ENCODE measurements at places on chromosomes 2 and 18.
A peak's percentile ranks its signal among the peaks of the same experiment; 100 is the strongest.

- no peak for DNase-seq
Observed at GRCh38 chr2:137123226-137123625, 357.9 kb downstream of the THSD7B start.

DNA sequence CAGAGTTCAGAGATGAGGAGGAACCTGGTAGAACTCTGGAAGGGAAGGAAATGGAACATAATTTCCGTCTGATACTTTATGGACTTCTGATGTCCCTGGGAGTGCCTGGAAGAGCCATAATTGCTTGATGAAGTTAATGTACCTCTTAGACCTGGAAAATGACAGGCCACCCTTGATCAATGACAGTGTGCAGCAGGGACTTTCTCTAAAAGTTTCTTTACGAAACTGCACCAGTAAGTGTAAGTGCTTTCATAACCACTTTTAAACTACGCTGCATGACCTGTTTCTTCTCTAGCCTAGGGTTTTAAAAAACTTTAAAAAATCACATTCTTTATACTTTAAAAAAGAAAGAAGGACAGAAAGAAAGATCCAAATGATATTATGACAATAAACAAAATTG, 164.5 kb downstream of the LPIN1 start:
- no peak for DNase-seq

DNA sequence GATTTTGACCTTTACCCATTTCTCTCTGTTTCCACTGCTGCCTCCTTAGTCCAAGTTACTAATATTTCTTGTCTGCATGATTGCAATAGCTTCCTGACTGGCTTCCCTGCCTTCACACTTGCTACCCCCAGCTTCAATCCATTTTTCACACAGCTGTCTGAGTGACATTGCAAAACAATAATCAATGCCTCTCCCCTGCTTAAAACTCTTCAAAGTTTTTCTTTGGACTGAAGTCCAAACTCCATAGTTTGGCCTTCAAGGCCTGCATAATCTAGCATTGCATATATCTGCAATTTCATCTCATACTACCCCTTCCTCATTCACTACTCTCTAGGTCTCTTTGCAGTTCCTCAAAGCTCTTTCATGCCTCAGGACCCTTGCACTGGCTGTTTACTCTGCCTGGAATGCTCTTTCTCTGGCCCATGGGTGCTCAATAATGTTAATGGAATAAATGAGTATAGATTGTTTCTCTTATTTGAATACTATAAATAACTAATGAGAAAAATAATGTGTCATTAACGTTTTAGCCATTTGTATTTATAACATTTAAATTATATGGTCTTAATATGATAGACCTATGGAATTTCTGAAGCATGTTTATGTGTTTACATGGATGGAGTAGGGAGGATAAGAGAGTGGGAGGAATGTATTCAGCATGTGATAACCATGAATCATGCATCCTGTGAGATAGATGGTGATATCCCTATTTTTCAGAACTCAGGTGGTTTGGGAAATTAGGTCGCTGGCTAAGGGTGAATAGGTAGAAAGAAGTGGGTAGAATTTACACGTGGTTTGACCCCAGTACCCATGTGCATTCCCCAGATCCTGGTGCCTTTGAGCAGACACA, 5.7 kb upstream of the TMEM178A start:
- no peak for DNase-seq

- DNase-seq: peak; percentile 67
Observed at GRCh38 chr2:11753886-11754699, 7.7 kb downstream of the LPIN1 start.

DNA sequence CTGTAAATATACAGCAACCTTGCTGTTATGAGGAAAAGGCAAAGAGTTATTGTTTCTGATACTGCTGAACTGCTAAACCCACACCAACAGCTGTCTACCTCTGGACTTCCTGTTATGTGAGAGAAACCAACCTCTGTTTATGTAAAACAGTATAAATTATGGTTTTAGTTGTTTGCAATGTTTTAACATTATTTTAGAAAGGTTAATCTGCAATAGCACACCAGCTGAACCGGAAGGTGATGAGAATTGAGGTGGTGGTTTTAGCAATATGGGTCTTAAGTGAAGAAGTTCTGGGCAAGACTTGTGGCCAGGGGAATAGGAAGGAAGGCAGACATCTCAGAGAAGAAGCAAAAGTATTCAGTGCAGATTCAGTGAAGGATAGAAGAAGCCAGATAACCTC, 237.8 kb downstream of the PLCL1 start:
- DNase-seq: no peak

- no peak for DNase-seq
Observed at GRCh38 chr2:58866040-58866439, 624.9 kb upstream of the FANCL start.

DNA sequence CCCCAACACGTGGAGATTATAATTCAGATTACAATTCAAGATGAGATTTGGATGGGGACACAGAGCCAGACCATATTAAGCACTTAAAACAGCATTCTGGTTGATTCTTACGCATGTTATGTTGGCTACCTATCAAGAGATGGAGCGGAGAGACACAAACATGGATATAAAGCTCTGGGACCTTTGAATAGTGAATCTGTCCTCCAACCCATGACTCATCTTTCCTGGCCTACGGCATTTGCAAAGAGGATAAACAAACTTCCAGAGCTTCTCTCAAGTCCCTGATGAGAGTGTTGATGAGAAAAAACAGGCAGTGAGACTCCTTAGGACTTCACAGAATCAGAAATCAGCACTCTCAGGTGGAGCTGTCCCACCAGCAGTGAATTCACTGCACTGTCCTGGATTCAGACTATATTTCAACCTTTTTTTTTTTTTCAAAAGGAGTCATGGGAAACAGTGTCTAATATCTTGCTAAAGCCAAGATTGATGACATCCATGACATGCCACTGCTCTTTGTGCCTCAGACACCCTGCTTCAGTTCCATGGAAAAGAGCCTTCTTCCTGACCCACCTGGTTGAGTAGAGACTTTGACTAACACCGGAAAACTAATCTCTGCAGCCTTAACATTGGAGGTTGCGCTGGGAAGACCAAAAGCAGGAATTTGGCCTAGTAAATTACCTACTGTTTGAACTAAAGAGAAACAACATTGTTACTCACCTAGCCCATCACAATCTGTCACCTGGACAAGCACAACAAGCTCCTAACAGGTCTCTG, 62.1 kb upstream of the NPAS2 start:
- DNase-seq: no peak

- DNase-seq: no peak
Observed at GRCh38 chr18:3081584-3081991, 68.6 kb upstream of the LPIN2 start.

DNA sequence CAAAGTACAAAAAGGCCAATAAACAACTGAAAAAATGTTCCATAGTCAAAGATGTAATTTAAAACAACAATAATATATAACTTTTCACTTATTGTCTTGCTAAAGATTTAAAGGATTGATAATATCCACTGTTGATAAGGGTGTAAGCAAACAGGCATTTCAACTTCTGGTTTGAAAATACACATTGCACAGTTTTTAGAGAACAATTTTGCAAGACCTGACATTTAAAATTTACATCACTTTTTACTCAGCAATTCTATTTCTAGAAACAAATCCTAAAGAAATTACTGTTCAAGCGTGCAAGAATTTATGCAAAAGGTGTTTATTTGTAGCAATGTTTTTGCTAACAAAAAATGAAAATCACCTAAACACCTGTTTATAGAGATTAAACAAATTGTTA, 120.4 kb downstream of the TDRD15 start:
- DNase-seq: no peak

DNA sequence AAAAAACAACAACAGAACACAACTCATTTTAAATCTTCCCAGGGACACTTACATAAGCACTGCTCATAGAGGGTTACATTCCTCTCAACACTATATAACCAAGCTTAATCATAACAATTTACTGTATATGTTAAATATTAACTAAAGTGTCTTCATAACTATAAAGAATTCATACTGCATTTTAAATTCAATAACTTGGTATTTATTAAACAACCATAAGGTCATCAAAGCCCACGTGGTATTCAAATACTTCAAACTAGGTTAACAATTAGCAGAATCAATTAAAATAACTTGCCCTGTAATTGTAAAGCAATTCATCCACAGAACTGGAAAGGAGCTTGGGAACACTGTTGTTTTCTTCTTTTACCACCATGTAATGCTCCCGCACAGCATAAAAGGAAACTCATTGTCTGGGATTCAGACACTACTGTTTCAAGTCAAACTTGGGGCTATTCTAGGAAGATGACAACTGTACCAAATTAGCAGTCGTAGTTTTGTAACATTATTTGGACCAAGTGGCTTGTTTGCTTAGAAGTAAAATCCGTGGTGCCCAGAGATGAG, 10.4 kb downstream of the GAREM1 start:
- DNase-seq: no peak

DNA sequence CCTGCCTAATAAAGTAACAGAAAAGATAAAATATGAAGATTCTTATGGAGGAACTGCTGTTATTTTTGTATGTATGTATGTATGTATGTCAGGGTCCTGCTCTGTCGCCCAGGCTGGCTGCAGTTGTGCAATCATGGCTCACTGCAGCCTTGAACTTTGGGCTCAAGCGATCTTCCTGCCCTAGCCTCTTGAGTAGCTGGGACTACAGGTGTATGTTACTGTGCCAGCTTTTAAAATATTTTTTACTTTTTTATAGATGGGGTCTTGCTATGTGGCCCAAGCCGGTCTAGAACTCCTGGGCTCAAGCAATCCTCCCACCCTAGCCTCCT, 26.7 kb downstream of the ANKRD29 start:
- DNase-seq: no peak

DNA sequence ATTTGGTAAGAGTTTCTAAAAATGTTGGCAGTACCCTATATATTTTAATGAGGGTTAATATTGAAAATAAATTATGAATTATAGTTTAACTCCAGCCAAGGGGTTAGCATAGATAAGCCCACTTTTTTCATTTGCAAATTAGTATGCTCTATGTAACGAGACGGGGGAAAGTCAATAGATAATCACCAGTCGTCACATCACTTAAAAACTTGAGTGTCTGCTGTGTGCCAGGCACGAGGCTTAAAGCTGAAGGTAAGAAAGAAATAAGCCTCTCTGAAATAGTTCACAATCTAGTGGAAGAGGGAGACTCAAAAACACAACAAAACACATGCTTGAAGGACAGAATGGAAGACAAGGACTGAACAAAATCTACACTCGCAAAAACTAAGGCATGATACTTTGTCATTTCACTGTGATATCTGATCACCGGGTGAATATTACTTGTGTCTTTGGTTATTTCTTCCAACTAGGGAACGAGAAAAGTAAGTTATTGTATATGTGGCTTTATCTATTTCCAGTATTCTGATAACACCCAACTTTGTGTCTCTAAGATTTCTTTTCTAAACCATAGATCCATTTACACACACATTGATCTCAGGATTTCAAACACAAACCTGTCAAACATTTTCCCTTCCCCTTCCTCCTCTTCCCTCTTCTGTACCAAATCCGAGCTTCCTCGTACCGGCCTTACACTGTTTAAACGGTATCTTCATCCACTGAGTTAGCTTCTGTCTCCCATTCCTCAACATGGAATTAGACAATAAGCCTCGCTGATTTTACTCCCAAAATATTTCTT, 199.1 kb downstream of the PIEZO2 start:
- no peak for DNase-seq

GRCh38 chr18:35646449-35646848, 64.9 kb downstream of the GALNT1 start:
- DNase-seq: no peak

DNA sequence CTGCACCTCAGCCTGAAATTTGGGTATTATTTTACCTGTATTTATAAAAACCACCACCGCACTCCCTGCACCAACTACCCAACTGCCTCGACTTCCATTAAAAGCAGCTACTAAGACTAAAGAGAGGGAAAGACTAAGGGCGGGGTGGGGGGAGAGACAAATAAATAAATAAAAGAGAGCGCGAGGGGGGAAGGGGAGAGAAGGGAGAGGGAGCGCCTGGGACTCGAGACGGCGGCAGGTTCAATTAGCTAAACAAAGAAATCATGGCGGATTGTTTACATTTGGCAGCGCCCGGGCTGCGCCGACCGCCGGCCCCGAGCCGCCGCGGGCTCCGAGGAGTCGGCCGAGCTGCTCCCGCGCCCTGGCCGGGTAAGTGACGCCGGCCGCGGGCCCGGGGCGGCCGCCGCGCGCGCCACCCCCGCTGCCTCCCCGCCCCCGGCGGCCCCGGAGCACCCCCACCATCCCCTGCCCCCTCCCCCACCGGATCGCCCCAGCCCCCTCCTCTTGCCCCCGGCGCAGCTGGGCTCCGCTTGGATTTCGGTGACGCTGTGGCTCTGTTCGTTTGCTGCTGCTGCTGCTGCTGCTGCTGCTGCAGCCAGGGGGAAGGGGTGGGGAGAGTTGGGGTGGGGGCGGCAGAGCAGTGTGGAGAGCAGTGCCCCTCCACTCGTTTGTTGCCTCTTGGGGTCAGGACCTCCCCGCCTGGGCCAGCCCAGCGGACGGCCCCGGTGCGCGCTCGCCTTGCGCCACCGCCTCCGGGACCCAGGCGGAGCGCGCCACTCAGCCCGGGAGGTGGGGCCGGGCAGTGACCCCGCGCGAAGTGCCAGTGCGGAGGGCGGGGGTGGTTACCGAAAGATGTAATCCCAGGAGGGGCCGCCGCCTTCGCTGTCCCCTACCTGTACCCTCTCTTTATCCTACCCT, 187.2 kb upstream of the FANCL start:
- DNase-seq: no peak

- DNase-seq: no peak
Observed at GRCh38 chr2:208620487-208620978, 213.9 kb downstream of the PTH2R start.

GRCh38 chr2:181682795-181683517, 2.6 kb upstream of the NEUROD1 start:
- no peak for DNase-seq

- no peak for DNase-seq
Observed at GRCh38 chr18:9803063-9803697, 82.6 kb upstream of the TXNDC2 start.

DNA sequence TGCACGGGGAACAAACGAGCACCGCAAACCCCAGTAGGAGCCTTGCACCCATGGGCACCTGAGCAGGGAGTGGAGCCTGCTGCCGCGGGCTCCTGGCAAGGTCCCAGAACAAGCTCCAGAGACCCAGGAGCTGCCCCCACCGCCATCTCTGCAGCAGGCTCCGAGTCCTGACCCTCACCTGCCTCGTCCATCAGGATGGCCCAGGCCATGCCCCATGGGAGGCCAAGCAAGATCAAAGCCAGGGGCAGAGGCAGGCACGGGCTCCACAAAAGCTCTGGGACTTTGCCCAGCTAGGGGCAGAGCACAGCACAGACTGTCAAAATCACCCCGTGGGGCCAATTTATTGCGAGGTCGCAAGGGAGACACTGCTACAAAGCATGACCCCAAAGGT, 43.6 kb downstream of the GPC1 start:
- DNase-seq: no peak

DNA sequence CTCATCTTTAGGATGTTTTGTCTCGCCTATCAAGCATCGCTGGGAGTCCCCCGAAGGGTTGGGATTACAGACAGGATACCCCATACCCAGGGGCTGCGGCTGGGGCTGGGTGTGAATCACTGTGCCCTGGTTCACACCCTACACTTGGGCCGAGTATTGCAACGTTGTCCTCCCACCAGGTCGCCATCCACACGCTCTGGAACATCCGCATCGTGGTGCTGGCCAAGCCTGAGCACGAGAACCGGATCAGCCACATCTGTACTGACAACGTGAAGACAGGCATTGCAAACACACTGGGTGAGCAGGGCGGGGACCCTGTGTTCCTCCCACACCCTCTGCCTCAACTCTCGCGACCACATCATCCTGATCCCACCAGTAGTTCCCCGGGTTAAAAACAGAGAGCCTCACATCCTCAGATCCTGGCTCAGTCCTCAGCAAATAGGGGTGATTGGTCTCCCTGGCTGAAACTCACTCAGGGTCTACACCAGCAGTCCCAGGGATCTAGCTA, 87.3 kb upstream of the ATG16L1 start:
- no peak for DNase-seq
